ENCODE measurements at places on chromosomes 12 and 14. TPM values are rescaled to one million over a fixed set of nuclear protein-coding genes. Genes with fewer than 3 reads are reported as not detected.

The HCAR2 gene
- total RNA-seq: not detected

The VWF gene
- total RNA-seq: 6.4 TPM

The ESRRB gene
- total RNA-seq: 0.05 TPM

The PRB2 gene
- not detected for total RNA-seq

The POTEG gene
- not detected for total RNA-seq

The MTA1 gene
- total RNA-seq: 39.2 TPM

DNA sequence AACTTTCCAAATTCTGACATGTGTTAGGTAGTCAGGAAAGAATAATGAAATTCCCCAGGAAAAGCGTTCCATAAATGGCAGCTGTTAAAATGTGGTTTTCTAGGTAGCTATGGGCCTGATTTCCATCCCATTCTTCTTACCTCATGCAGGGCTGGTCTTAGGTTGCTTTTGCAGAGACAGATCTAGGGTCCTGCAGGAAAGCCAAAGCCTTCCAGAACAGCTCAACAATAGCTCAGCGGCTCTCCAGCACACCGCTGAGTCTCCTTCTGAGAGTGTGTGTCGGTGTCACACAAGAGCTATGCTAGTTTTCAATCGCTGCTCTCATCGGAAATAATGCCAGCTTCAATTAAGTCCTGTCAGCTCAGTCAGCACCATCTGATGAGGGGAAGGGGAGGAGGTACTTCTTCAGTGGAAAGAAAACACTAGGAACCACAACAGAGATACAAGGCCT, 106.7 kb downstream of the TMEM30B start:
- no peak for DNase-seq

DNA sequence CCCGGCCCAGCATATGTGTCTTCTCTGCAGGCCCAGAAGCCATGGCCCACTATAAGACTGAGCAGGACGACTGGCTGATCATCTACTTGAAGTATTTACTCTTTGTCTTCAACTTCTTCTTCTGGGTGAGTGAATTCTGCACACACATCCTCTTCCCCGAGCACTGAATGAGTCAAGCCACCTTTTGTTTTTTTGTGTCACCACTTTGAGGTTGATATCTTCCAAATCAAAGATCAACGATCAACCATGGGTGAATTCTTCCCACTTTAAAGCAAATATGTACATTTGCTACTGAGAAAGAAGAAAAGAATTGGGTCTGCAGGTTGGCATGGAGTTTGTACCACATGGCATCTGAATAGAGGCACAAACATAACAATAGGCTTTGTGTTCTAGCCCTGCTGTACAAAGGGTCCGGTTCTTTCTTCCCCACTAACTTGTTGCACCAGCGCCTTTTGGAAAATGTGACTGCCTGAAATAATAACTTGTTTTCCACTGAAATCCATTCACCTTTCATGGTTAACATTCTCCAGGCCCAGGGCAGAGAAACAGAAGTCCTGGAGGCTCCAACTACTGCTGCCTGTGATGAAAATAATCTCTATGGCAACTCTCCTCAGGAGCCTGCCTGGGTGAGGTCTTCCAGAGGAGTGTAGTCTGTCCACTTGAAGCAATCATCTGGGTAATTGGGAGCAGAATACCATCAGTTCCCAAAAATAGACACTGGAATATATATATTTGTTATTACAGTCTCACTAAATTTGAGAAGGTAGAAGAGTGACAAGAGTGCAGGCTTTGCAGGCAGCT, 27.6 kb downstream of the TSPAN11 start:
- no peak for DNase-seq

- DNase-seq: no peak
Measured at GRCh38 chr12:29072631-29073030, 76.4 kb upstream of the FAR2 start.

DNA sequence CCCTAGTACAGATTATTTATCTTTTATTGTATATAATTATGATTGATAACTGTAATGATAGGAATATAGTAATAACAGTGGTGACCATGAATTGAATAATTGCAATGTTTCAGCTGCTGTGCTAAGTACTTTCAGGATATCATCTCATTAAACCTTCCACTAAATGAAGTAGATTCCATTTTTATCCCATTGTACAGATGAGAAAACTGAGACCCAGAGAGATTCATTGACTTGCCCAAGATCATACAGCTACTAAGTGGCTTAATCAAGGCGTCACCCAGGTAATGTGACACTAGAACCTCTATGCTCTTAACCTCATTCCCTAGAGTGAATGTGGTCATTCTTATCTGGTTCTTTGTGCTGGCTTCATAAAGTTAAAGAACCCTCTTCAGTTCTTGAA, 124.6 kb downstream of the KTN1 start:
- DNase-seq: no peak

GRCh38 chr14:38079886-38080285, 127.8 kb upstream of the SSTR1 start:
- no peak for DNase-seq

DNA sequence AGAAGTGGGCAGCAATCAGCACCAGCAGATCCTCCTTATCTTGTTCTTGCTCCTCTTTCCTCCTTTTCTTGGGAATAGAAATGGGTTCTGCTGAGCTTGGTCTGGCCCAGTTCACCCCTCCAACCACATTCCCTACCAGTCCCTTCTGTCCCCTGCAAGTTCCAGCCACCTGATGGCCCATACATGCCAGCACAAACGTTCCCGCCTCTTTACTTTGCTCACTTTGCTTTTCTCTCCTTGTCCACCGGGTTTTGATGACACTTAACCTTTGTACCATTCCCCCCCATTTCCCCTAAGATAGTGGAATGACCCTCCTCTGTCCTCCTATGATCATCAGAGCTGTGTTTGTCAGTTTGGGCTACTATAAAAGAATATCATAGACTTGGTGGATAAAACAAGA, 23.4 kb upstream of the EML1 start:
- DNase-seq: no peak

DNA sequence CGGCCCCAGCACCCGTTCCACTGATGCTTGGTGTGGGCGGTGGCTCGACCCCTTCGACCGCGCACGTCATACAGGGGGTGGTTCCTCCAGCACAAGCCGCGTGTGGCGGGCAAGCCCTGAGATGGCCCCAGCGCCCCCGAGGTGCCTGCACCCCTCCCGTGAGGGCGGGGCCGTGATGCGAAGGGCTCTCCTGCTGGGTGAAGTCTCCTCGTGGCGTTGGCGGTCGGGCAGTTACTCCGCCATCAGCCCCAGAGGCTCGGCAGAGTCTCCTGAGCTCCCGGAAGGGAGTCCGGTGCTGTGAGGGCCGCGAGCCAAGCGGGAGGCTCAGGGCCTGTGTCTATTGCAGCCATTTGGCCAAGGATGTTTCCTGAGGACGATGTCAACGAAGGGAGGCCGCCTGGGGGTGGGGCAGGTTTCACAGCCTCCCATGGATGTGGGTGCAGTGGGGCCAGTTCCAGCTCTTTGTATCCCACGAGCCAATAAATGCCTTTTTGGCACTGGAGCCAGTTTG, 78.1 kb upstream of the GALNT9 start:
- DNase-seq: no peak

DNA sequence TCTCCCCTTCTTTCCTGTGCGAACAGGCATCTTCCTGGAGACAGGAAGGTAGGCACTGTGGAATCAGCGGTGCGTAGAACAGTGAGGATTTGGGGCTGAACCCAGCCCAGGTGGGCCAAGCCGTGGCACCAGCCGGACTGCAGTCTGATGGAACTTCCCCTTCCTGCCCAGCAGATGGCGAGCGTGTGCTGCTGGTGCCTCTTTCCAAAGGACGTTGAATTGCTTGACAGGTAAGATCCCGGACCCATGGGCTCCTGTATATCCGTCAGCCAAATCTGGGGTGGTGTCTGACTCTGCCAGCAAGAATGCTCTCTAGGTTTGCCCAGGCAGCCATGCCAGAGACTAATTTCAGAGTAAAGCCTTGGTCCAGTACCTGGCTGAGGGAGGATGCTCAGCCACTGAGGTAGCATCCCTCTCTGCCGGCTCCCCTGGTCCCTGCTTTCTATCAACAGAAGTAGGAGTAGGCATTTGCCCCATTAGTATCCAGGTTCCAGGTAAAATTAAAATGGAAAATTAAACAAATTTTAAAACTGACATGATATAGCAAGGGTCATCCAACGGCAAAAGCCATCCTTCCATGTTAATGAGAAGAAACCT, 21.1 kb upstream of the KCNA5 start:
- no peak for DNase-seq

- no peak for DNase-seq
Measured at GRCh38 chr14:23175823-23176222, 7.6 kb downstream of the SLC7A8 start.

- DNase-seq: no peak
Measured at GRCh38 chr12:9793779-9794395, 33.2 kb upstream of the CD69 start.

DNA sequence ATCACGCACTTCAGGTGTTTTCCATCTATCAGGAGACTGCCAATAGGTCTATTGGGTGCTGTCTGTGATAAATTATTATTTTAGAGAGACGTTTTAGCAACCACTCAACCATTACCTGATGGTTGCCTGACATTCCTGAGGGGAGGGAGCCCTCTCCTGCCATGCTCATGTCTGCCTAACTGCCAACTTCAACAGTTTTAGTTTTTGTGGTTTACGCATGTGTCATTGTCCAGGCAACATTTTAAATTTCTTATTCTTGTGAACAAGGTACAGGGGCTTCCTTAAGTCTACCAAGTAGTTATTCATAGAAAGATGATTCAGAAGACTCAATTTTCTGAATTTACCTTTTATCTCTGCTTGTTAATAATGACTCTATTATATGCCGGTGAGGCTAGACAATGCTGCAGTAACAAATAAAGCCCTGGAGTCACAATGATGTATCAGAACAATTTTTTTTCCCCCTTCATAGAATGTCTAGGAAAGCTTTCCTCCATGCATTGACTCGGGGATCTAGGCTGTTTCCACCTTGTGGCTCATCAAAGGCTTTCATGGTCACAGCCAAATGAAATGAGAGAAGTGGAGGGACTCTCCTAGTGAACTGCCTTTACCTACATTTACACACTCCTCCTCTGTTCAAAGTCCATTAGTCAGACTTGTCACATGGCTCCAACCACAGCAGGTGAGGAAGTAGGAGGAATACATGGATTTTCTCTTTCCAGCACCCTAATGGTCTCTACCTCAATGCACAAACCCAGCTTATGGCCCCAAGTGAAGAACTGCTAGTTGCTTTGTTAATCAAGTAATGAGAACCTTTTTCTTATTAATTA, 225.8 kb downstream of the CRADD start:
- DNase-seq: no peak

GRCh38 chr14:97021571-97022168, 224.5 kb downstream of the VRK1 start:
- DNase-seq: no peak

DNA sequence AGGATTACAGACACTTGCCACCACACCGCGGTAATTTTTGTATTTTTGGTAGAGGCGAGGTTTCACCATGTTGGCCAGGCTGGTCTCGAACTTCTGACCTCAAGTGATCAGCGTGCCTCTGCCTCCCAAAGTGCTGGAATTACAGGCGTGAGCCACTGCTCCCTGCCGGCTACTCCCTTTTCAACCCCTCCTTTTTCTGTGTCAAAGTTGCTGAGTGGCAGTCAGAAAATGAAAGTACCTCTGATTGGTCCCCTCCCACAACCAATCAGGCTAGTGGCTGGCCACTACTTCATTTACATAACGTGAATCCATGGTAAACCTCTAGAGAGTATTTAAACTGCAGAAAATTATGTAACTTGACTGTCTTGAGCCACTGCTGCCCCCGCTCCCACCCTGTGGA, 5.9 kb downstream of the RESF1 start:
- DNase-seq: no peak

DNA sequence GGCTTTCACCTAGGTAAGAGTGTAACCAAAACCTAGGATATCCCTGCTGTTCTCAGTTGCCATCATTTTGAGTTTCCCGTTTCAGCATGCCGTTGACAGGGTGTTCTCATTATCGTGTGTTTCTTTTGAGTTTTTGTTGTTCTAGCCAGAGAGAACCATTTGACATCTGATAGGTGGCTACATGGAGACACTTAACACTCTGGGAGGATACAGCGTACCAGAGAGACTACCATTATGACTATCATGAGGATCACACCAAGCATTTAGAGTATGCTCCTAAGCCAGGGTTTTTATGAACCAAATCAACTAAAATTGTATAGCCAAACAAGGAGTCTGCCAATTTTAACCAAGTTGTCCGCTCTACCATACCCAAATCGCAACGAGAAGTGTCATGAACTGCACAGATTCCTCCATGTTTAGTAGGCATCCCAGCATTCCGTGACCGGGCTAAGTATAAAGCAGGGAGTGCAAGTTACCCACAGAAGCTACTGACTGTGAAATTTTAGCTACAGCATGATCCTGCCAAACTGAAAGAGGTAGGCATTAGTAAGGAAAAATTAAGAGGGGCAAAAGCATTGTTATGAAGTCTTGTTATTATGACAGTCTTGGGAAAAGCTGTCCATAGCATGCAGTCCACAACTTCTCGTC, 48.8 kb downstream of the MARK3 start:
- DNase-seq: no peak

DNA sequence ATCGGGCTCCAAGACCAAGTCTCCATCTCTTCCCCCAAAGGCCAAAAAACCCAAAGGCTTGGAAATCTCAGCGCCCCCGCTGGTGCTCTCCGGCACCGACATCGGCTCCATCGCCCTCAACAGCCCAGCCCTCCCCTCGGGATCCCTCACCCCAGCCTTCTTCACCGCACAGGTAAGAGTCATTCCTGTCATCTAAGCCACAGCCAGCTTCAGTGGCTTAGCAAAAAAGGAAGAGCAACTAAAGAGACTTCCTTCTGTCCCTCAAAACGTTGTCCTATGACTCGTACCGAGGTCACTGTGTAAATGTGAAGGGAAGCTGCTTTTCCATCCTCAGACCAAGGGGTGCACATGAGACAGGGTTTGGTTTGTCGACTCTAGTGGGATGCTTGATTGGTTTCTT, 53.4 kb downstream of the ELK3 start:
- no peak for DNase-seq

All from left lobe of liver (tissue), 2 donors.